Dermis microvascular lymphatic vessel endothelial cell (primary cell): ENCODE measurements at places on chromosomes 11 and 22.
A peak's percentile ranks its signal among the peaks of the same experiment; 100 is the strongest.

DNA sequence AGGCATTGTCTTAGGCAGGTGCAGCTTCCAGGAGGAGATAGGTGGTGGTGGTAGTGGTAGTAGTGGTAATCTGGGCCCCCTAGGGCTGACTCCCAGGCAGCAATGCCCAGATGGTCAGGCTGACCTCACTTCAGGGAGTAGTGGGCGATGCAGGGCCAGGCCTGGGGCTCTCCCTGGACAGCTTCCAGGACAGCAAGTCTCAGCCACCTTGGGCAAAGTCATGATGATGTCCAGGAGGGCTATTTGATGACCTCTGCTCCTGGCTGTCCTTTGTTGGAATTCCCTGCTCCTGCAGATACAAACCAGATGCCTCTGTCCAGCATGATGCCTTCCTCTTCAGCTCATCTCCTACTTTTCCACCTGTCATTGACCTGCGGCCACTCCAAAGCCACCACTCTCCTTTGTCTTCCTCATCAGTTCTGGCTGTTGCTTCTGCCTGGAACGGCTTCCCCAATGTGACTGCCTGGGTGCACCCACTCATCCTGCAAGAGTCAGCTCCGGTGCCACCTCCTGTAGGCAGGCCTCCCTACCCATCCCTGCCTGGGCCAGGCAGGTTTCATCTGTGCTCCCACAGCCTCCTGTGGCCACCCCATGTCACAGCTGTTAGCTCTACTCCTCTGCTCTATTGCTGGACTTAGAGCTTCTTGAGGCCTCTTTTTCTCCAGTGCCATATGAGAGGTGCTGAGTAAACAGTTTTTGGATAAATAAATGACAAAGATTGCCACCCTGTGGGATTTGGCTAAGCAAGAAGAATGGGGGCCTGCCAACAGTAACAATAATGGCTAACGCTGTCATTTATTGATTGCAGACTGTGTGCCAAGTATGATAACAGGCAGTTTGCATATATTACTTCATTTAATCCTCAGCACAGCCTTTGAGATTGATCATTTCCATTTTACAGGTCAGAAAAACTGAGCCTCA lies 172.9 kb upstream of the NECTIN1 start:
- DNase-seq, result no peak

DNA sequence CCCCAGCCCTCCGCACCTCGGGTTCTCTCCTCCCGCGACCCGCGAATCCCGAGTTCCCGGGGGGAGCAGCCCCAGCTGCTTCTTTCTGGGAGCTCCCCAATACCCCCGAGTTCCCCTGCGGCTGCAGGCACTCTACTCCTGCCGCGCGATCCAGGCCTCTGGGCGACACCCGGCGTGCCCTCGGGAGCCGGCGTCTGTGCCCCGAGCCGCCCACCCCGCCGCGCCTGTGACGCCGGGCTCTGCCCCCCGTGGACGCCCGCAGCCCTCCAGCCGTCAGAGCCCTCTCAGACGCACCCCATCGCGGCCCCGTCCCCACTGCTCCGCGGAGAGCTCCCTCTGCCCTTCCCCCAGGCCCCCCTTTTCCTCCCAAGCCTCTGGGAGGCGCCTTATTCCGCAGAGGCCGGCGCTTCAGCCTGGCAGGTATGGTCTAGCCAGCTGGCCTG lies 422 bp downstream of the GLB1L2 start:
- DNase-seq, result no peak

DNA sequence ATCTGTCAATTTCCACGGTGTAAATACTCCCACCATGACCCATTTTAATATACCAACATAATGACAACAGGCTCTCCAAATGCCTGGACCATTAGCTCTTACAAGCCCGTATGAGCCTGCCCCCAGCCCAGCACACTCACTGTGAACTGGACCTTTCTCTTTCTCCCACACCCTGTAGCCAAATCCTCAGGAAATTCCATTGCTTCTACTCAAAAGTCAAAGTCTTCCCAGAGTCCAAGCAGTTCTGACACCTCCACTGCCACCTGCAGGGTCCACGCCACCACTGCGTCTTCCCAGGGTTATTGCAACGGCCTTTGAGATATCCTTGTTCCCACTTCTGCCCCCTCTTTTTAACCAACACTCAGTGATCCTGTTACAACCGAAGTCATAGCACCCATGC lies 110.1 kb upstream of the ASPHD2 start:
- DNase-seq, result peak; percentile 26

DNA sequence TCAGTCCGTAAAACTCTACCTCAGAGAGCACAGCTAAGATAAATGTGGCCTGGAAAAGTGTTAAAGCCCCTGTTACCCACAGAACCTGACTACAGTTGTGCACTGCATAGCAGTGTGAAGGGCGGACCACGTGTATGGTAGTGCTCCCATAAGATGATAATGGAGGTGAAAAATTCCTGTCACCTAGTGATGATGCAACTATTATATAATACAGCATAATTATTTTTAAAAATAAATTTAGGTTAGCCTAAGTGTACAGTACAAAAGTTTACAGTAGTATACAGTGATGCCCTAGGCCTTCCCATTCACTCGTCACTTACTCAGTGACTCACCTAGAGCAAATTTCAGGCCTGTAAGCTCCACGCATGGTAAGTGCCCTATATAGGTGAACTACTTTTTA lies 76.6 kb upstream of the RASSF10 start:
- no peak for DNase-seq

- DNase-seq, result no peak
Measured at GRCh38 chr11:114033066-114033465, 26.4 kb upstream of the ZBTB16 start.

GRCh38 chr11:22808571-22809197 lies 20.9 kb downstream of the SVIP start:
- peak; percentile 7 for DNase-seq

- DNase-seq, result no peak
Measured at GRCh38 chr22:50009251-50009650, 3.3 kb downstream of the IL17REL start.

DNA sequence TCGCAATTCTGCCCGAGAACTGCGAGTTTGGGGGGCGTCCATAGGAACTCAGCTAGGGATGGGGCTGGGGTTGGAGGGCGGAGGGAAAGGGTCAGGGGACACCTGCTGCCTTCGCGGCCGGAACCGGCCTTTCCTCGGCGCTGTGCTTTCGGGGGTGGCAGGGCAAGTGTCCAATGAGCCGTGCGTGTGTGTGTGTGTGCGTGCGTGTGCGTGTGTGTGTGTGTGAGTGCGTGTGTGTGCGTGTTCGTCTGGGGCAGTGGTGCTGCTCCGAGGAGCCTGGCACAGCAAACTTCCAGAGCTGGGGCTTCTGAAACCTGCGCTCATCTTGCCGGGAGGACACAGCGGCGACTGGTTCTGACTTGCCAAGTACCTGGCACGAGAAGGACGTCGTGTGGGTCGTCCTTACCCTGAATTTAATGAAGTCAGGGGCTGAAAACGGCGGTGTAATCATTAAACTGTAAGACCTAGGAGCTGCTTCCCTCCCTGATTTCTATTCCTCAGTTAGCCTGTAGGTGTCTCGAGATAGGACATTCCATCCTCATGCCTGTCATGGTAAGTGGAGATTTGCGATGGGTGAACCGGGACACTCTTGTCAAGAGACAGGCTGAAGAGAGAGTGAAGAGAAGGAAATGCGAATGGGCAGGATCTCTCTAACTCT lies 27.0 kb upstream of the AMOTL1 start:
- DNase-seq, result no peak

DNA sequence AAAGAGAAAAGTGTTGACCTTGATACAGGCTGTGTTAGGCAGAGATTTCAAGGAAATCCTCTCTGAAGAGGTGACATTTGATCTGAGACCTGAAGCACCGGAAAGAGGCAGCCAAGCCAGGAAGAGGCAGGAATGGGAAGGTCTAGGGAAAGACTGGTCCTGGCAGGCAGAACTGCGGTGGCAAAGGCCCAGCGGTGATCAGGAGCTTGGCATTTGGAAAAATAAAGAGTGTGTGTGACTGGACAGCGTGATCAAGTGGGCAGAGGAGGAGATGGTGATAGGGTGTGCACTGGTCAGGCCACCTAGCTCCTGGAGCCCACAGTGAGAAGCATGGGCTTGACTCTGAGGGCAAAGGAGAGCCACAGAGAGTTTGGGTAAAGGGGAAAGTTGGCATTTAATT lies 27.2 kb upstream of the GAB4 start:
- DNase-seq, result no peak

DNA sequence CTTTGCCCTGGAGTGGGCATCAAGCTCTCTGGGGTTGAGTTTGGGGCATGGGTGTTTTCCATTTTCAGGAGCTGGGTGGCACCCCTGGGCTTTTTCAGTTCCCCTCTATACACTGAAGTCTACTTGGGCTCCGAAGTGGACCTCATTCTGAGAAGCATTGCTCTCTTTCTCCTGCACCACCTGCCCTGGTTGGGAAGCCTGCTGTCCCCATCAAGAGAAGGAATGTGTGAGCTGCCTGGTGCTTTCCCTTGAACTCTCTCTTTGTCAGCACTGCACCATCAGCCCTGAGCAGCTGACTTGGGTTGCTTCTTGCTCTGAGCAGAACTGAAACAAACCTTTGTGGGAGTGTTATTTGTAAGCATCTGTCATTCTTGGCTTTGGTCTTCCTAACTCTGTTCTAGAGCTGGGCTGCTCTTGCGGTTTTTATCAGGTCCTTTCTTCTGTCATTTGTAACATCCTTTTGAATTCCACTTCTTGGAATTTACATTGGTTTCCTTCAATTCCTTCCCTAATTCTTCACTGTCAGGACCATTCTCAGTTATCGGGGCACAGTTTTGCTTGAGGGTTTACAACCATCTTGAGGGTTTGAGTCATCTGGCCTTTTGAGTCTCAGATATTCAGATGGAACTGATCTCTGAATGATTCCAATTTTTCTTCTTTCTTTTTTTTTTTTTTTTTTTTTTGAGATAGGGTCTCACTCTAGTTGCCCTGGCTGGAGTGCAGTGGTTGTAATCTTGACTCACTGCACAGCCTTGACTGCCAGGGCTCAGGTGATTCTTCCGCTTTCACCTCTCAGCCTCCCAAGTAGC lies 20.5 kb downstream of the UBE2L3 start:
- no peak for DNase-seq
